ENCODE measurements at places on chromosomes 5 and 9. TPM values are rescaled to one million over a fixed set of nuclear protein-coding genes. Genes with fewer than 3 reads are reported as not detected.

Gene LCN2
- total RNA-seq = 154 TPM

Gene CDH6
- total RNA-seq = 1.8 TPM

Gene GZMA
- not detected for total RNA-seq

Gene BNC2
- total RNA-seq = 11.7 TPM

Gene EQTN
- total RNA-seq = not detected

DNA sequence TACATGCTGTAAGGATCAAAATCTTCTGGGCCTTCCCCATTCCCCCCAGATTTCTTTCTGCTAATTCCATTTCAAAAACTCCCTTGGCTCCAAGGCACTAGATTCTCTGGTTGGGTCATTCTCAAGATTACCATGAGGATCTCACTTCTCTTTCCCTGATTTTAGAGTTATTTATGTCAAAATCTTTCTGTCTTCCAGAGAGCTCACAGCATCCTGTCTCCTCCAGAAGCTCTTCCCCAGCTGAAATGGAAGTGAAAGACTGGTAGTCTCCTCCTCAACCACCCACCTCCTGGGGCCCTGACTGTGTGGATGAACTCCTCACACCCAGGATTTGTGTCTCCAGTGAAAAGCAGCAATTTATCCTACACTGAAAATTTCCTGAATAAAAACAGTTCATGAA, 11.9 kb upstream of the ZNF366 start:
- no peak for DNase-seq

DNA sequence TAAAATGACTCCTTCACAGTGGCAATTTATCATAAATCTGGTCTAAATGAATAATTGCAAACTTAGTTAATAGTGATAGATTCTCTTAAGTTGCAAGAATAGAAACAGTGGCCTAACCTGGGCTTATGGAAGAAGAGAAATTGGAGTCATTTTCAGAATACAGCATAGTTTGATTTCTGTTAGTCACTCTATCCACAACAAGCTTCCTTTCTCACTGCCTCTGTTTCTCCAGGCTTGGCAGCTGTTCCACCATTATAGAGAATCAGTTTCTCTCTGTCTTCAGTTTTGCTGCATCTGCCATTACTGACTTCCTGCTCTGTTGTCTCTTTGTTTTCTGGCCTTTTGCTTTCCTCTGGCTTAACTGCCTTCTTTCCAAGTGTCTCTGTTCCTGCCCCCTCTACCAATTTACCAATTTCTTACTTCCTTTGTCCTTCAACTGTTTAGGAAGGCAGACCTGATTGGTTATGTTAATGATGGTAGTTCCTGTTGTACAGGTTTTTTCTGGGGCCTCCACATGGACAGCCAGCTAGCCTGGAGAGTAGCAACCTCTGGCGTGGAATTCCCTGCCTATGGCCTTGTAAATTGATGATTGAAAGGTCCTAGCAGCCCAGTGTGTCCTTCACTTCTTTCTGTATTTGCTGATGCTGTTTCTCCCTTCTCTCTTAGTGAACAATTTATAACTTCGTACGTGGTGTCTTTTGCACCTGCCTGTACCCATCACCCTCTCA, 75.9 kb upstream of the RASGRF2 start:
- DNase-seq = no peak

DNA sequence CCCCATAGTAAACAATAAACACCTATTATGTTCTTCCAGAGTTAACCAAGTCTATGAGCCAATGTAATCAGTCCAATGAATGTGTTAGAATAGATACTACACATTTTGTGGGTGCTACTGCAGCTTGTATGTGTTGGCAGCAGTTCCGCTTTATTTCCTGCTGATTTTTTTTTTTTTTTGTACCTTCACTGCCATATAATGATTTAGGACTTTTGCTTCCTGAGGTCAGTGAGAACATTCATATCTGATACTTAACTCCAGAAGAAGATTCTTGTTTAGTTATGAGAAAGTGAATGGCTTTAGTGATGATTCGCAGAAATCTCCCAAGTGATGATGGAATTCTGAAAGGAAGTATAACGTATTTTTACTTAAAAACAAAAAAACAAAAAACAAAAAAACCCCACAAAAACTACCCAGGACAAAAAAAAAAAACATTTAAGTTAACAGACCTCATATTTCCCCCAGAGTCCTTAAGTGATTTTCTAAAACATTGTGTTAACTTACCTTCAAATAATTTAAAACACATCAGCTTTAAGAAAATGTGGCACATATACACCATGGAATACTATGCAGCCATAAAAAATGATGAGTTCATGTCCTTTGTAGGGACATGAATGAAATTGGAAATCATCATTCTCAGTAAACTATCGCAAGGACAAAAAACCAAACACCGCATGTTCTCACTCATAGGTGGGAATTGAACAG, 24.7 kb upstream of the LMNB1 start:
- DNase-seq = no peak

DNA sequence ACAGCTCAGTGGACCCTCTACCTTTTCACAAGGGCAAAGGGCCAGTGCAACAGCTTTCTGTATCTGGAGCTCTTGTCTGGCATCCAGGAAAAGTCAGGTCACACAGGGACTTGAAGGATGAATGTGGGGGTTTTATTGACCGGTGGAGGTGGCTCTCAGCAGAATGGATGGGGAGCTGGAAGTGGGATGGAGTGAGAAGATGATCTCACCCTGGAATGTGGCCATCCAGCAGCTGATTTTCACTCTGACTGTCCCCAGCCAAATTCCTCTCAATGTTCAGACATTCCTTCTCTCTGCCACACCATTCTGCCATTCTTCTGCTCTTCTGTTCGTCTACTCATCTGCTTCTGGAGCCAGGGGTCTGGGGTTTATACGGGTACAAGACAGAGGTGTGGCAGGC, 1119.9 kb downstream of the TAF11L14 start:
- no peak for DNase-seq

GRCh38 chr9:23606107-23606506, 219.9 kb downstream of the ELAVL2 start:
- peak; percentile 82 for DNase-seq

DNA sequence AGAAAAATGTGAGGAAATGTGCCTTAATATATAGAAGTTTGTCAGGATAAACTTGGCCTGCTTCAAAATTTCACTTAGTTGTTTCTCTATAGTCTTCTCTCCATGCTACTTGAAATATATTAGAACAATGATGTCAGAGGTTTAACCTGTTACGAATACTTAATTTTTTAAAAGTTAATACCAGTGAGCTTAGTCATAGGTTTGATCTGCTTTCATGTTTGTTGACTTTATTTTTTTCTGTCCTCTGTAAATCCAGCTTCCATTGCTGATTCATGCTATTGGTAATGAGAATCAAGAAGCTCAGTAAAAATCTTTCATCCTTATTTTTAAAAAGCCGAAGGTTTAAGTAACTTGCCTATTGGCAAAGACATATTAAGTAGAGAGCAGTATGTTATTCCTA, 27.9 kb downstream of the BDP1 start:
- peak; percentile 80 for DNase-seq

GRCh38 chr5:112253478-112254250, 165.4 kb downstream of the EPB41L4A start:
- DNase-seq = peak; percentile 50

DNA sequence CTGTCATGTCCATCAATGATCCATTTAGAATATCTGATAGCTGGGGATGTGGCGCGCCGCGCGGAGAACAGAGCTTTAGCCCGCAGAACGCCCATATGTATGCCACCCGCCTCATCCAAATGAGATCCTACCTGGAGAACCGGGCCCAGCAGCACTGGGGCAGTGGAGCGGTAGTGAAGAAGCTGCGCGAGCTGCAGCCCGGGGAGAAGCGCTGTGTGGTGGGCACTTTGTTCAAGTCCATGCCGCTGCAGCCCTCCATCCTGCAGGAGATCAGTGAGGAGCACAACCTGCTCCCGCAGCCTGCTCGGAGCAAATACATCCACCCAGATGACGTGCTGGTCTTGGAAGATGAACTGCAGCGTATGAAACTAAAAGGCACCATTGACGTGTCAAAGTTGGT, 313.7 kb downstream of the NR2F1-AS1 start:
- DNase-seq = no peak

DNA sequence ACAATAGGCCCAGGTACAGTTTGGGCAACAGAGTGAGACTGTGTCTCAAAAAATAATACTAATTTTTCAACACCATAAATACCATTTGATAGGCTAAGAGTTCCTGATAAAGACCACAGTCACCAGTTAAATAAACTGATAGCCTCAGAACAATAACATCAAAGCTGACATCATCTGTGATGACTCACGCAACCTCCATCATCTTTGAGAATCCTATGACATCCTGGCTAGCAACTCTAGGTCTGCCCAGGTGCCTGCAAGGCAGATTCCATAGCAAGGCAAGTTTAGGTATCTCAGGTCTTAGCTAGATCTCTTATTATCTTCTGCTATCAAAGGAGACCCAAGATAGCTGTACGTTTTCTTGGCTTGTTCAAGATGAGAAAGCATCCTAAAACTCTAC, 30.5 kb upstream of the UBAP2 start:
- DNase-seq = peak; percentile 57

DNA sequence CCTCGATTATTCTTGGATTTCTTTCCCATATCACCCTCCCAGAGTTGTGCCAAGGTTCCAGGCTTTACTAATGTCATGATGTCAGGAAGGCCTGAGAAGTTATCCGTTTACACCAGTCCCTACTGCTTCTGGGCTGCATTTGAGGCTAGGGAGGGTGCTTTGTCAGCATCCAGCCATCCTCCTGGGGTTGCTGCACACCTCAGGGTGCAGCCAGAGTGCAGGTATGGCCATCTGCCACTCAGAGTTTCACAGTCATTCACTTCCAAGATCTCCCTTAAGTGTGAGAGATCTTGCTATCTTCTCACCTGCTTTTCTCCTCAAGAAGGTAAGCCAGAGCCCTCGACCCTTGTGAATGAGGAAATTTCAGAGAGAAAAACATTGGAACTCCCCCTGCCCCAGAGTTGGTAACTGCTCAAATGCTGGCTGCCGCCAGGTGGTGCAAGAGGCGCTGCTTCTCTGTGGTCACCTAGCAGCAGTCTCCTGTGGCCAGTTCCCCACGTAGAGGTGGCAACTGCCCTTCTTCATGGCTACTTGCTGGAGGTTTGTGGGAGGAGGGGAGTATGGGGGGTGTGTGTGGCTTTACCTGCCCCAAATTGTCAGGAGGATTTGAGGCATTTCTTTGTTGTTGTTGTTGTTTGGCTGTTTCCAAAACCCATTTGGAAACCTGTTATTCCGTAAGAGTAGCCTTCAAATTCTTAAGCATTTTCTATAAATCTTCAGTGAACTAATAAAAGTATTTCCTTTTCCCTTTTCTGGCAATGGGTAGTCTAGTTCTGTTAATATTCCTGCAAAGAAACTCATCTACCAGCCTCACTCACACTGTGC, 259.6 kb upstream of the DMRT1 start:
- DNase-seq = peak; percentile 15

- no peak for DNase-seq
These were observed 142.0 kb upstream of the SHB start for GRCh38 chr9:38211002-38211401.

DNA sequence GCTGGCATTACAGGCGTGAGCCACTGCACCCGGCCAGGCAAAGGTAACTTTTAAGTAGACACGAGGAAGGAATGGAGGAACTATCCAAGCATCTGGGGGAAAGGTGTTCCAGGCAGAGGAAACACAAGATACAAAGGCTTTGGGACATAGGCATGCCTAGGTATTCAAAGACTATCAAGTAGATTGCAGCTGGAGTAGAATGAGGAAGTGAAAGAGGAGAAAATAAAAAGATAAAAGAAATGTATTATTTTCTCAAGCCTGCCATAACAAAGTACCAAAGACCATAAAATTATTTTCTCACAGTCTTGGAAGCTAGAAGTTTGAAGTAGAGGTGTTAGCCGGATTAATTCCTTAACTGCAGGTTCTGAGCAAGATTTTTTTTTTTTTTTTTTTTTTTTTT, 39.9 kb upstream of the GRIN3A start:
- DNase-seq = no peak

- DNase-seq = peak; percentile 74
These were observed 536 bp upstream of the STX17 start for GRCh38 chr9:99905833-99906402.

- DNase-seq = no peak
These were observed 27.8 kb upstream of the SLC6A19 start for GRCh38 chr5:1173485-1174070.

- DNase-seq = no peak
These were observed 5.4 kb downstream of the OR13J1 start for GRCh38 chr9:35864695-35865255.

- DNase-seq = no peak
These were observed 181.8 kb upstream of the MVB12B start for GRCh38 chr9:126144603-126145456.

DNA sequence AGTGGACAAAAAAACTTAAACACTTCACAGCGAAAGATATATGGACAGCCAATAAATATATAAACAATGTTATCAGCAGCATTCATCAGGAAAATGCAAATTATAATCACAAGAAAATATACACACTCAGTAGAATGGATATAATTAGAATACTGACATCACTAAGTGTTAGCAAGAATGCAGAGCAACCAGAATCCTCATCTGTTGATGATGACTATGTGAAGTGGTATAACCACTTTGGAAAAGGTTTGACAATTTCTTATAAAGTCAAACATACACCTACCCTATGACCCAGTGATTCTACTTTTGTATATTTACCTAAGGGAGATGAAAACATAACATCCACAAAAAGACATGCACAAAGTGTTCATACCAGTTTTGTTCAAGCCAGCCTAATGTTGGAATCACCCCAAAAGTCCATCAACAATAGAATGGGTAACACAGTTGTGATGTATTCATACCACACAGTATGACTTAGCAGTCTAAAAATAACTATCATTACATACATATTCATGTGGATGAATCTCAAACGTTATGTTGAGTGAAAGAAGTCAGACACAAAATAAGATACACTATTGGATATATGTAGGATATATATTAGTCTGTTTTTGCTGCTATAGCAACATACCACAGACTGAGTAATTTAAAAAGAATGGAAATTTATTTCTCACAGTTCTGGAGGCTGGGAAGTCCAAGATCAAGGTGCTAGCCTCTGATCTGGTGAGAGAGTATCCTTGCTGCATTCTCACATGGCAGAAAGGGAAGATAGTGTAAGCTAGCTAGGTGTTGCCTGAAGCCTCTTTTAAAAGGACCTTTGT, 148.8 kb upstream of the ADAMTSL1 start:
- DNase-seq = peak; percentile 3

DNA sequence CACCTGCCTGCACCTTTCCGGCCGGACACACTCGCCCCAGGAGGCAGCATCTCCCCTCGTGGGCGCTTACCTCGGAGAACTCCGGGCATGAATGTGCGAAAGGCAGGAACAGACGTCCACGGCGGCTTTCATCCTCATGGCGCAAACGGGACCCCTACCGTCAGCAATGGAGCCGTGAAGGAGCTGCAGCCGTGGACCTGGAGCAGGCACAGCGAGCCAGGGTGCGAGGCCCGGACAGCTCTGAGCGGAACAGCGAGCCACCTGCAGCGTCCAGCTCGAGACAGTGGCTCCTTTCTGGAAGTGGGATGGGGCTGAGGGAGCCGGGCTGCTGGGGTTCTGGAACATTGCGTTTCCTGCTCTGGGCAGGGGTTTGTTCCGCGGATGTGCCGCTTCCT, 7.8 kb upstream of the SLC6A19 start:
- no peak for DNase-seq

- no peak for DNase-seq
These were observed 16.3 kb upstream of the SLC36A2 start for GRCh38 chr5:151363673-151364072.

Measured in PC-3 (cell line).